ENCODE measurements at places on chromosomes 1 and 21.

GRCh38 chr1:99738858-99739465, 27.5 kb downstream of the FRRS1 start:
- DNase-seq: no peak

GRCh38 chr21:38807441-38807871, 1.7 kb downstream of the ETS2 start:
- no peak for DNase-seq

DNA sequence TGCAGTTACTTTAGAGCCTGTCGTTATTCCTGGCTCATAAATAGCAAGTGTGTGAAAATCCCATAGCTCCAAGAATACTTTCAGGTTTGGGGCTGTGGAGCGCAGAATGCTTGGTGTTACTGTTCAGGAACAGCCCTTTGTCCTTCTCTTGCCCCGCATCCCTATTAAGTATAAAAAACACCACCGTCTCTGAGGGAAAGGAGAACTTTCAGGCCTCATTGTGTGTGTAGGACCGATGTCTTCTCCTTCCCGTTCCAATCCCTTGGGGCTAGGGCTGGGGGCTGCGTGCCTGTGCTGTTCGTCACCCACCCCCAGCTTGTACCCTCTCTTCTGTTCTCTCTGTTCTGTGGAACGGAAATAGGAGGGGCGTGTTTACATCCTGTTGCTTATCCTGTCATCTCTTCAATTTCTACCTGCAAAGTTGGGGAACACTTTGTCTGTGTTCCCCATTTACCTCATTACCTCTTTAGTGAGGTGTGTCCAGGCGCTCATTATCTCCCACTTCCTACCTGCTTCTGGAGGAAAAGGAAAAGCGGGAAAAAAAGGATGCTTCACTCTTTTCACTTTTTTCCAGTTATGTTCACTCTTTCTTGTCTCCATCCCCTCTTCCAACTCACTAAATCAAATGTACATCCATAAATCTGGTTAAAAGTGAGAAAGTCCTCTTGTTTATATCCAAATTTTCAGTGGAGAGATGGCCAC, 788 bp upstream of the TXNIP start:
- no peak for DNase-seq

- DNase-seq: no peak
Measured at GRCh38 chr1:198903621-198904020, 264.8 kb downstream of the PTPRC start.

DNA sequence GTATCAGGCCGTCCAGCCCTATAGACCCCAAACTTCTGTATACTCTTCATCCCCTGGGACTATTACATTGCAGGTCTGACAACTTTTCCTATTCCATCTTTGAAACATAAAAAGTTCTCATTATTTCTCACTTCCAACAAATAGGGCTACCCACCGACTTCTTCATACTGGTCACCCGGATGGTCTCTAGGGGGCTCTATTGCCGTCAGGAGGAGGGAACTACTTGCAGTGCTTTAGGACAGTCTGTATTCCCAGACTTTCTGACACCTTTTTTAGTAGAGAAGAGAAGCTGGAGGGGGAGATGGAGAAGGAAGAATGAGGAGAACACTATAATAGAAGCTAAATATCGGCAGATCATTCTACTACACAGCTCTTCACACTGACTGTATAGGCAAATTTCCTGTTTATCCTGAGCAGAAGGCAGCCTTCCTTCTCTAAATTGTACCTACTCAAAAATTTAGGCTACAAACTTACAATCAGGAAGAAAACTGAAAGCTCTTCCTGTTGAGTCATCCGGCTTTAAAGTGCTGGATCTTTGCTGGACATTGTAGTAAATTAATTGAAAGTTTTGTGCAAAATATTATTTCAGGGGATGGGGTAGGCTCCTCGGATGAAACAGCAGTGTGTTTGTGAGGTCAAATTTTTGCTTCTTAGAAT, 54.6 kb downstream of the CDC7 start:
- no peak for DNase-seq

- DNase-seq: no peak
Measured at GRCh38 chr1:44842486-44842861, 579 bp downstream of the PTCH2 start.

DNA sequence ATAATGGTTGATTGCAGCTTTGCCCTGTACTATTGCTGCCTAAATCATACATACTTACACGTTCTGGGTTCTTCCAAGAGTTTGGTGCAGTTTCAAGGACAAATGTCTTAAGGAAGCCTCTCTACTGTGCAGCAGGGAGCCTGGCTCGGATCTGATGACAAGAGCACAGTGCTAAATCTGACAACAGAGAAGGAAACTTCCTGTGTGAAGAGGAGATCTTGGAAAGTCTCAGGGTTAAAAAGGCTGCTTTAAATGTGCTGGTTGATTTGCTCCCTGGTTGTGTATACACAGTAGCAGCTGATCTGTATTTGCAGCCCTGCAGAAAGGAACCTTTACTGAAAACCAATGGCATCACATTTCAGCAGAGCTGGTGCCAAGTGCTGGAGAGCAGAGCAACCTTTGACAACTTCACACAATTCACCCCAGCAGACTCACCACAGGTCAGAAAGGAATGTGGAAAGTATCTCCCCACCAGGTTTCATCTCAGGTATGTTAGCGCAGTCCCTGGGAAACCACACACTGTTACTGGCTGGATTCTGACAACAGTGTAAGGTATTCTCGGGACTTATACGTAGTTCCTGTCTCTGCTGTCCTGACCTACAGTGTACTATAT, 355.0 kb upstream of the ESRRG start:
- DNase-seq: no peak

- no peak for DNase-seq
Measured at GRCh38 chr1:203424861-203425662, 50.5 kb upstream of the PRELP start.
